ENCODE measurements at places on chromosomes 12 and 14. TPM values are rescaled to one million over a fixed set of nuclear protein-coding genes. Genes with fewer than 3 reads are reported as not detected.

- H3K36me3 ChIP-seq: peaks cover 14% of the 10 kb centered on the region
- no peak for DNase-seq
- H3K27ac ChIP-seq: no peak overlapping the region
- no peaks in the 10 kb centered on the region for H3K27me3 ChIP-seq
These were observed 18.4 kb upstream of the TRIP11 start for GRCh38 chr14:92058006-92058917.

DNA sequence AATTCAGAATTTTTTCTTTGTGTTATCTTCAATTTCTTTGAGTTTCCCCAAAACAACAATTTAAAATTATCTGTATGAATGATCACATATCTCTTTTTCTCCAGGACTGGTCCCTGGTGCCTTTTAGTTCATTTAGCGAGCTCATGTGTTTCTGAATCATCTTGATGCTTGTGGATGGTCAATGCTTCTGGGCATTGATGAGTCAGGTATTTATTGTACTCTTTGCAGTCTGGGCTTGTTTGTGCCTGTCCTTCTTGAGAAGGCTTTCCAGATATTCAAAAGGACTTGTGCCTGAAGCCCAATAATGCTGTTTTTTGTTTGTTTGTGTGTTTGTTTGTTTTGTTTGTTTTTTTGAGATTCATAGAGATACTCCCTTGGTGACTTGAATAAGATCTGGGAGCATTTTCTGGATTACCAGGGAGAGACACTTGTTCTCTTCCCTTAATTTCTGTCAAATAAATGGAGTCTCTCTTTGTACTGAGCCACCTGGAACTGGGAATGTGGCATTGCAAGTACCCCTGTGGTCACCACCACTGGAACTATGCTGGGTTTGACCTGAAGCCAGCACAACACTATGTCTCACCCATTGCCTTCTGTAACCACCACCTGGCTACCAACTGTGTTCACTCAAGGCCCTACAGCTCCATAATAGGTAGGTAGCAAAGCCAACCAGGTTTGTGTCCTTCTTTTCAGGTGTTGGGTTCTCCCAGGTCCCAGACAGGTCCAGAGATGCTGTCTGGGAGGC, 56.3 kb downstream of the SLC6A15 start:
- H3K27me3 ChIP-seq: no peaks in the 10 kb centered on the region
- H3K36me3 ChIP-seq: no peaks in the 10 kb centered on the region
- H3K4me3 ChIP-seq: no peak overlapping the region
- no peak overlapping the region for H3K27ac ChIP-seq

SPIC gene
- total RNA-seq: not detected

GRCh38 chr14:55847766-55848165, 267.8 kb downstream of the KTN1 start:
- no peak overlapping the region for H3K4me3 ChIP-seq
- H3K4me1 ChIP-seq: peaks cover 11% of the 10 kb centered on the region
- no peak overlapping the region for H3K27ac ChIP-seq
- no peaks in the 10 kb centered on the region for H3K27me3 ChIP-seq

CMTM5 gene
- 1.4 TPM for total RNA-seq

DNA sequence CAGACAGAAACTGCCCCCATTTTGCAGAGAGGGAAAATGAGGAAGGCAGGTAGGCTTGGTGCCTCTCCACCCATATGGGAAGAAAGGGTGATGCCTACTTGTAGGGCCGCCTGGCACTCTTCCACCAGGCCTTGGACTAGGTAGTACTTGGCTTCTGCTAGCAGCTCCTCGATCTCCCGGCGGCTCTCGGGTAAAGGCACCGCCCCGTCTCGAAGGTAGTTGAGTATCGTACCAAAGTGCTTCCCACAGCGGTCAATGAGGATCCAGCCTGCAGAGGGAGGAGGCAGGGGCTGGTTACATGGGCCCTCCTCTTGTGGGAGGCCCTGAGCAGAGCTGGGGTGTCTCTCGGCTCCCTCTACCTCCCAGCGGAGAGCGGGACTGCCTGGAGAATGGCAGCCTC, 16.6 kb downstream of the KCTD10 start:
- peak overlapping the region; percentile 94 for H3K27ac ChIP-seq
- H3K4me1 ChIP-seq: peaks cover 88% of the 10 kb centered on the region
- no peaks in the 10 kb centered on the region for H3K27me3 ChIP-seq
- peak; percentile 94 for DNase-seq
- H3K4me3 ChIP-seq: no peak overlapping the region

- peaks cover 45% of the 10 kb centered on the region for H3K4me1 ChIP-seq
- DNase-seq: no peak
- H3K27ac ChIP-seq: no peak overlapping the region
- H3K4me3 ChIP-seq: no peak overlapping the region
These were observed 3.5 kb downstream of the PKP2 start for GRCh38 chr12:32893043-32893442.

SSPN gene
- total RNA-seq: 12.8 TPM

- no peaks in the 10 kb centered on the region for H3K36me3 ChIP-seq
- H3K27ac ChIP-seq: no peak overlapping the region
- H3K4me1 ChIP-seq: no peaks in the 10 kb centered on the region
- no peak for DNase-seq
These were observed 105.6 kb downstream of the KSR2 start for GRCh38 chr12:117863002-117863709.

DNA sequence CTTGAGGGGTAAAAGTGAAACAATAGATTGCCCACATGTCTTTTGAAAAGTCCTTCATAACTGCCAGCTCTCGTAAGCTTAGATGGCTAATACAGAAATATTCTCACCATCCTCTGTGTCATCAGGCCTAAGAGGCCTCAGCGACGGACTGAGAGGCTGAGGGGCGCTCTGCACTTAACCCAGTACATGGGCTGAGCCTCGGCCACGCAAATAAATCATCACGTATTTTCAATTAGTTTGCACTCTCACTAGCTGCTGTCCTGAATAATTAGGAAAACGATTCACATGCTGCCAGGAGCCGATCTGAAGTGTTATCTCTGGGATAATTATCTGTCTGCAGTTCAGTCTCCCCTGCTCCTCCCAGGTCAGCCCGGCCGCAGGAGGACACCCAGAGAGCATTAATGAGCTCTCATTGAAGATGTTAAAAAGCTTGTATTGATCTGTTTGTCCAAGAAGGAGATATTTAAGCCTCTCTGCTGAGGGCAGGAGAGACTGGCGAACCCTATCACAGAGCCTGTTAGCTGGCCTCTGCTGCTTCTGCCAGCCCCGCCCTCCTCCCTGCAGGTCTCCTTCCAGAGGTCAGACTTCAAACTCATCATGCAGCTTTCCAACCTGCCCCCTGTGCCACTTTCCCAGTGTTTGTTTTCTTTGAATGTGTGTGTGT, 1051.3 kb downstream of the VRK1 start:
- H3K4me3 ChIP-seq: no peak overlapping the region
- no peaks in the 10 kb centered on the region for H3K4me1 ChIP-seq
- H3K36me3 ChIP-seq: no peaks in the 10 kb centered on the region
- H3K27me3 ChIP-seq: no peaks in the 10 kb centered on the region

DNA sequence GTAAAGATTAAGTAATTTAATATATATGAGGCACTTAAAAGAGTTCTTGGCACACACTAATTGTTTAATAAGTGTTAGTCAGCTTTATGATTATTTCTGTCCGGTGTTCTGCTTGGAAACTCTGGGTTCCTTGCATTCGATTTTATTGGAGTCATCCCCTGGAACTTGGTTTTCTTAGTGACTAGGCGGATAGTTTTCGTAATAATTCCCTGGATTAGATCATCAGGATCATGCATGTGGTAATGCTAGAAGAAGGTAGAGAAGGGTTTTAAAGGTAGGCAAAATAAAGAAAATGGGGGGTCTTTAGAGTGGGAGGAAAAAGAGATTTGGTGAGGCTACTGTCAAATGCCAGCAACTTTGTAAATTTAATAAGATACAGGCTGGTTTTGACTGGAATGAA, 88.4 kb downstream of the MYF5 start:
- DNase-seq: no peak
- H3K4me3 ChIP-seq: no peak overlapping the region
- H3K27ac ChIP-seq: no peak overlapping the region
- H3K27me3 ChIP-seq: no peaks in the 10 kb centered on the region
- H3K4me1 ChIP-seq: no peaks in the 10 kb centered on the region

RD3L gene
- total RNA-seq: not detected

GRCh38 chr14:20794644-20795369, 7.8 kb downstream of the RNASE1 start:
- H3K27me3 ChIP-seq: no peaks in the 10 kb centered on the region
- peaks cover 42% of the 10 kb centered on the region for H3K4me1 ChIP-seq
- no peak overlapping the region for H3K27ac ChIP-seq
- DNase-seq: no peak
- no peak overlapping the region for H3K4me3 ChIP-seq

GYS2 gene
- not detected for total RNA-seq
